Activated gamma-delta T cell (primary cell): ENCODE measurements at places on chromosomes 4 and X.
A peak's percentile ranks its signal among the peaks of the same experiment; 100 is the strongest.

DNA sequence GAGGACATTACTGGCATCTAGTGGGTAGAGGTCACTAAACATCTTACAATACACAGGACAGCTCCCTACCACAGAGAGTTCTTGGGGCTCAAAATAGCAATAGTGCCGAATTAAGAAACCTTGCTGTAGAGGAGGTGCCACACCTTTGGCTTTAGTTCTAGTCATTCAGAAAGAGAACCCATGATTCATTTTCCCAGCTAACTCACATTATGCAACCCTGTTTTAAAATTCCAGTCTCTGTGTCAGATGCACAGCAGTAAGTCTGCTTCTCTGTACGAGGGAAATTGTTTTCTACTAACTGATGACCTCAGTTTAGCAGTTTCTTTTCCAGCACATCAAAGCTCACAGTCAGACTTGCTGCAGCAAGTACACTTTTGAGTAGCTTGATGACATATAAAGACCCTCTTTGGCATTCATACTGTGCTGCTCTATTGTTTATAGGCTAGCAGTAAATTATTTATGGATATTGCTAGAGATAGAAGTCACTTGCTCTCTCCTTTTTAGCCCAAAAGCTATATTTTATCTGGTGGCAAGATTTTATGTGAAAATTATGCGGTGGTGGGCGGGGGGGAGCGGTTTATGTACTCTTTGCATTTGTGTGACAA is 487.8 kb upstream of the MAGEB18 start:
- DNase-seq, result no peak

GRCh38 chr4:97432551-97432950 is 710.7 kb downstream of the STPG2 start:
- DNase-seq, result no peak

DNA sequence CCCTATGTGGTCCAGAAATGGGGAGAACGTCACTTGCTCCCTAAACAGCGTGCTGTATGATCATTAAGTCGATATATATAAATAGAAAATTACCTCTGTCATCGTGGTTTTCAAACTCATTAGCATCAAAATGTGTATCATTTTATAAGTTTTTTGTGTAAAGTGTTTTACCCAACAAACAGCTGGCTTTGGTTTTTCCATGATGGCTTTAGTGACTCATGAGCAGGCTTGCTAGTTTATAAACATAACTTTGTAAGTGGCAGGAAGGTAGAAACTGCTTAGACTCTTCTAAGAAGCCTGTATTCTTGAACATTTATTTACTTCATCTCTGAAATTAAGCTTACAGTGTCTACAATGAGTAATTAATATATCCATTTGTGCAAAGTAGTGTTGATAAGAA is 108.4 kb upstream of the DIPK2B start:
- DNase-seq, result no peak

GRCh38 chr4:120754590-120754989 is 167.9 kb downstream of the PRDM5 start:
- no peak for DNase-seq

DNA sequence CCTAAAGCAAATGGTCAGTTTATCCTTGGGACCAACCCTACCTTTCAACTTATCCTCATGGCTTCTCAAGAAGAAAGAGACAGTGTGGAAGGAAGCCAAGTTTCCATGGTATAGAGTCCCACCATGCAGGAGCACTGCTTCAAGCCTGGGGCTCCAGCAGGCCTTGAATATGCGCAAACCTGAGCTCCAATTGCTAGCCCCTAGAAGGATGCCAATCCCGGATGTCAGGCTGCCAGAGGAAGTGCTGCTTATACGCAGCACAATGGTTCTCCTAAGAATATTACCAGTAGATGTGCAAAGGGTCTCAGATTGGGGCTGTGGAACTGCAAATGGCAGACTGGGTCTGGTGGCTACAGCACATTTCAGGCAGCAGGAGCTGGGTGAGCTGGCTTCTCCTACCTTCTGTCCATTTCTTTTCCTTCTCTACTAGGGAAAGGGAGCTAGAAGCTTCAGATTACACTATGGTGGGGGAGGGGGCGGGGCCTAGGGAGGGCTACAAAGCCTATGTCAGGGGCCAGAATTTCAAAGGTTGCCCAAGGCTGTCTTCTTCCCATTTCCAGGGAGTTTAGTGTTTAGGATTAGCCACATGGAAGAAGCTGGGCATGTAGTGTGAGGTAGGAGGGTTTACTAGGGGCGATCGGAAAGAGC is 40.7 kb upstream of the CITED1 start:
- DNase-seq, result no peak

GRCh38 chr4:107125496-107125895 is 89.4 kb upstream of the DKK2 start:
- no peak for DNase-seq

- no peak for DNase-seq
Measured at GRCh38 chr4:28117084-28117682, 1256.5 kb downstream of the STIM2 start.

GRCh38 chr4:180059216-180059881 is 2183.9 kb upstream of the TENM3 start:
- DNase-seq, result peak; percentile 4

DNA sequence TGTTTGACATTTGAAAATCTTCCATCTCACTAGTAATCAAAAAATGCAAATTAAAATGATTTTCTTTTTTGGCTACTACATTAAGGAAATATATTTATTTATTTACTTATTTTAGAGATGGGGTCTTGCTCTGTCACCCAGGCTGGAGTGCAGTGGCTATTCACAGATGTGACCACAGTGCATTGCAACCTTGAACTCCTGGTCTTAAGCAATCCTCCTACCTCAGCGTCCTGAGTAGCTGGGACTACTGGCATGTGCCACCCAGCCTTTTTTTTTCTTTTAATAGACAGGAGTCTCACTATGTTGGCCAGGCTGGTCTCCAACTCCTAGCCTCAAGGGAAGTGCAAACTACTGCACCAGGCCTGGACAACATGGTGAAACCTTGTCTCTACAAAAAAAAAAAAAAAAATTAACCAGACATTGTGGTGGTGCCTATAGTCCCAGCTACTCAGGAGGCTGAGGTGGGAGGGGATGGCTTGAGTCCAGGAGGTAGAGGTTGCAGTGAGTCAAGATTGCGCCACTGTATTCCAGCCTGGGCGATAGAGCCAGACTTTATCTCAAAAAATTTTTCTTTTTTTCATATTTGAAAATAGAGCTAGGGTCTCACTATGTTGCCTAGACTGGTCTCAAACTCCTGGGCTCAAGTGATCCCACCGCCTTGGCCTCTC is 4.4 kb upstream of the SMIM14 start:
- no peak for DNase-seq

DNA sequence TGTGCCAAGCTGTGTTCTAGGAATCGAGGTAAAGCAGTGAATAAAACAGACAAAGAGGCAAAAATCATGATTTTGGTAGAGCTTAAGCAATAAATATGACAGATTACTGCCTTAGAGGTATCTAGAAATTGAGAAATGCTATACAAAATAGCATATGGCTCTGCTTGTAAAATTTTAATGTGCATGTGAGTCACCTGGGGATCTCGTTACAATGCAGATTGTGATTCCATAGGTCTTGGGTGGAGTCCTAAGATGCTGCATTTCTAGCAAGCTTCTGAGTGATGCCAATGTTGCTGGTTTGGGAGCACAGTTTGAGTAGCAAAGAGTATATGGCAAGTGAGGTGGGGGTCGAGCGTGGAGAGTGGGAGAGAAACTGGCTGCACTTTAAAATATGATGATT is 697.3 kb upstream of the MAGEB2 start:
- no peak for DNase-seq

DNA sequence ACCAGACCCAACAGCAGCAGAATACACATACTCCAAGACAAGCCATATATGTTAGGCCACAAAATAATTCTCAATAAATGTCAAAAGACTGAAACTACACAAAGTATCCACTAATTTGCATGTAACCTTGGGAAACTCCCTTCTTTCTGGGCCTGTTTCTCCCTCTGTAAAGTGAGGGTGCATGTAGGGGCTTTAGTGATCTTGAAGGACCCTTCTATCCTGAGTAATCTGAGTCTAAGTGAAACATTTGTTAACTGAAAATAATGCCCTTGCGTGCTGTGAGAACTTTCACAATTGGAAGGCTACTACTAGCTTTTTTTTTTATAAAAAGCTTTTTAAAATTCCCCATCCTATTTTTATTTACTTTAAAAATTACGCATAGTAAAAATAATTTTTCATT is 125.2 kb downstream of the NEXMIF start:
- DNase-seq, result no peak

- no peak for DNase-seq
Measured at GRCh38 chr4:110675426-110675825, 52.5 kb upstream of the PITX2 start.

DNA sequence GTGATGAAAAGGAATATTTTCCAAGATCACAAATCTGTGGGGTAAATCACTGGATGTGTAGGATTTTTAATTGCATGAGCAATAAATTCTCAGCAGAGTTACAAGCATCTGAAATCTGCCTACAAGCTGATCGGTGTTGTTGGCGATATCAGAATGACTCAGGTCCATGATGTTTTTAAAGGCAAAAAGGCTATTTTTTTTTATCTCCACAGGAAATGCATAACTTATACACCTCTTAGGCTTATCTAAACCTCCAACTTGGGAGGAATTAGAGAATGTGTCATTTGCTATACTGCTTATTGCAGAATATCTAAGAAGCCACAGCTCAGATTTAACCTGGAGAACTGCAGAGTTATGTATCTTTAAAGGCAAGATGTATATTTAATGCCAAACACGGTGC is 61.6 kb downstream of the KIT start:
- no peak for DNase-seq

GRCh38 chrX:130267956-130268448 is 697 bp downstream of the ZNF280C start:
- no peak for DNase-seq

DNA sequence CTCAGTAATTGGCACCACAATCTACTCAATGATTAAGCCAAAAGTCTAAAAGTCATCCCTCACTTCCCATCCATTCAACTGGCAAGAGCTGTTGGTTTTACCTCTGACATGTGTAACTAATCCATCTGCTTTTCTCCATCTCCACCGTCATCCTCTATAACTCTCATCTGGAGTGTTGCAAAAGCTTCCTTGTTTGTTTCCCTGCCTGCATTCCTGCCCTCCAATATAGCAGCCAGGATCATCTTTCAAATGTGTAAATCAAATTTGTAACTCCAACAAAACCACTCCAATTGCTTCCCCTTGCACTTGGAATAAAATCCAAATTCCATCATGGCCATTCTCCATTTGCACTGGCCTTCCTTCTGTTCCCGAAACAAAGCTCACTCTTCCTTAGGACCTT is 4.3 kb upstream of the PLAC8 start:
- no peak for DNase-seq

DNA sequence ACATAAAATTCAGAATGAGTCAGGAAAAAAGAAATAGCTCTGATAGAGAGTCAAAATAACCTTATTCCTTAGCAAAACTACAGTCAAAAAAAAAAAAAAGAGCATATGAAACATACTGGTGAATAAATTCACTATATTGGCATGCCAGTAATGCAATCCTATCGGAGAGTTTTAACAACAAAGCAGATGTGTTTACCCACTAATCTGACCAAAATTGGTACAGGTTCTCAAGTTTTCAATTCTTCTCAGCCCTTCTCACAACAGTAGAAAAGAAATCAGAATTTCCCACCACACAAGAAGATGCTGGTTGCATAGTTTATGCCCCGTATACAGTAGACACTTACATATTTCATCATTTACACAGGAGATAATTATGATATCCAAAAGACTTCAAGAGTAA is 59.4 kb downstream of the LCORL start:
- DNase-seq, result no peak

- no peak for DNase-seq
Measured at GRCh38 chr4:157363360-157363759, 142.8 kb downstream of the GRIA2 start.

DNA sequence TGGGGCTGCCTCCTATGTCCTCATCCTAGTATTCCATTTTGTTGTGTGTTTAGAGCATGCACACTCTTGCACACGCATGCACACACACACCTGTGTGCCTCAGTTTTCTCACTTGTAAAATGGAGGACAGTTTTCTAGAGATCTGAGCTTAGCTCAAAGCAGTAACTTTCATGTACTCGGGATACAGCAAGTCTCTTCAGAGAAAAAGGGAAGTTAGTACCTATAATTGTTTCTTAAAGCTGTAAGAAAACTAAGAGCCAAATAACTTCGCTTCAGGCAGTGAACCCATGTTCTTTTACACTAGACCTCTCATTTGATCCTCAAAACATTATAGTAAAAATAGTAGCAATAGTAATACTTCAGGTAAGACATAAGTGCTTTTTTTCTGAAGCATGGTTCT is 49.6 kb downstream of the KIT start:
- no peak for DNase-seq

GRCh38 chr4:158356301-158356700 is 146.0 kb downstream of the TMEM144 start:
- no peak for DNase-seq

DNA sequence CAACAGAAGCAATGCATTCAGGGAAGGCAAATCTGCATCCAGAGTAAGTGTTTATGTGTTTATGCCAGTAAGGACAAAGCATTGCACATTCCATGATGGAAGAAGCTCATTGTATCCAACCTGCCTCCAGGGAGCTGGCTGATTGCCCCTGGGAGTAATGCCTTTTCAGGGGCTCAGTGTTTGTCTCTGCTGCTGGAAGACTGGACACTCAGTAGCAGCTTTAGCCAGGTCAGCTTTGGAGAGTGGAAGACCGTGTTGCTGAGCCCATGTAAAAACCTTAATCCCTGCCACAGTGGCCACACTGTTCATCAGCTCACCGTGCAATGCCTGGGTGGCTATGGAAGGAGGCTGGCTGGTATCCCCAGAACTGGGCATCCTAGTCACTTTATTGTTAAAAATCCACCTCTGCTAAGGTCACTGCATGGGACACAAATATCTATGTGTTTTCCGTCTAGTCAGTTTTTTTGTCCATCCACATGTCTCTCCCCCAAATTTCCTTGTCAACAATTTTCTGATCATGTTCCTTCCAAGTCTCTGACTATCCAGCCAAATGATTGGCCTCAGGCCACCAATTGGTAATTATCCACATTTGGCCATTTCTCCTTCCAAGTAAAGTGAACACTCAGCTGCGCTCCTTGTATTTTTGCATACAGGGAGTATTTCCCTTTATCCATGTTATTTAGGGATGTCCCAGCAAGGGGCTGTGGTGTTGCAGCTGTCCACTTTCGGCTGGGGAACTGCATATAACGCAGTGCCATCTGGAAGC is 2044.5 kb upstream of the AGA start:
- DNase-seq, result no peak

DNA sequence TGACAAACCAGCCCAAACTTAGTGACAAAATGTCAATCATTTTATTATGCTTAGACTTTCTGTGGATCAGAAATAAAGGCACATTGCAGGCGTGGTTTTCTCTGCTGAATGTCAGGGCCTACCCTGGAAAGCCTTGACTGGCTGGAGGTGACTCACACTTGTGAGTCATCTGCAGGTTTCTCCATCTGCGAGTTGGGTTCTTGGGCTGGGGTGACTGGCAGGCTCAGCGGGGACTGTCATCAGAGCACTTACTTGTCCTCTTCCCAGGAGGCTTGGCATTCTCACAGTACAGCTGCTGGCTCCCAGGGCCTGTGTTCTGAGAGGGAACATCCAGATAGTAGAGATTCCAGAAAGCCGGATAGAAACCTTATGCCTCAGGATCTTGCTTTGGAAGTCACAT is 153.8 kb upstream of the AGA start:
- DNase-seq, result no peak

- no peak for DNase-seq
Measured at GRCh38 chrX:107542500-107542899, 85.8 kb upstream of the PRPS1 start.

GRCh38 chr4:120703908-120704307 is 218.6 kb downstream of the PRDM5 start:
- no peak for DNase-seq

- DNase-seq, result no peak
Measured at GRCh38 chr4:68748181-68748991, 67.4 kb upstream of the UGT2B10 start.

- DNase-seq, result no peak
Measured at GRCh38 chr4:4866866-4867374, 7.5 kb downstream of the MSX1 start.
